ENCODE measurements at places on chromosomes 2 and 18. TPM values are rescaled to one million over a fixed set of nuclear protein-coding genes. Genes with fewer than 3 reads are reported as not detected.

The IL18RAP gene
- 1.00 TPM for polyA plus RNA-seq

The FAM124B gene
- polyA plus RNA-seq = not detected

The DPYSL5 gene
- 0.27 TPM for polyA plus RNA-seq

The PLCD4 gene
- polyA plus RNA-seq = 1.0 TPM

The IGFBP5 gene
- 1.3 TPM for polyA plus RNA-seq

All from small intestine (tissue), 16 donors.